ENCODE measurements at places on chromosomes 11 and 22.

DNA sequence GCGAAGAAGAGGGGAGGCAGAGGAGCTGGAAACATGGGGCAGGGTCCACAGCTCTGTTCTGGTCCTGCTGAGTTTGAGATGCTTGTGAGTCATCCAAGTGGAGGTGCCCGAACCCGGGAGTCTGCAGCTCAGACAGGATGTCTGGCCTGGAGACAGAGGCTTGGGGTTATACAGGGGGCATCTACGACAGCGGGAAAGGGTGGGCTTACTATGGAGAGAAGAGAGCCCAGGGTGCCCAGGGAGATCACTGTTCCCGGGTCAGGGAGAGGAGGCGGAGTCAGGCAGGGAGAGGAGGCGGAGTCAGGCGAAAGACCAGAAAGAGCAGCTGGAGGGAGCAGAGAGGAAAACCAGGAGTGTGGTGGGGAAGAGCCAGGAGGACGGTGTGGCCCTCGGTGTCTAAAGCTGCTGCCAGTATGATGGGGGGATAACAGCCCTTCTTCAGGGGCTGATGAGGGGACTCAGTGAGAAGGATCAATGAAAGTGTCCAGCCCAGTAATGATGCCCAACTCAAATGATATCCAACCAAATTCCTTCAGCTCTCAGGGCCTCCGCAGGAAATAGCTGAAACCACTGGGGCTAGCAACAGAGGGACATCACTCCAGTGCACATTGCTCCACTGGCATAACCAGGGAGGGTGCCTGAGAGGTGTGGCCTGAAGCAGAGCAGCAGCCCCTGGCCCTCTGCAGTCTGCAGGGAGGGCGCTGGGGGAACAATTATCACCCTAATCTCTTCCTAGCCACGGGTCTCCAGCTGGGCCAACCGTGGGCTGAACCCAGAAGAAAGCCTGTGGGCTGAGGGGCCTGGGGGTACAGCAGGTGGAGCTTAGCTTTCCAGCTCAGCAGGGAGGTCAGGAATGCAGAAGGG is 2.6 kb upstream of the LTBP3 start:
- DNase-seq, result no peak

- DNase-seq, result no peak
These were observed 493.5 kb upstream of the B3GAT1 start for GRCh38 chr11:134905517-134905916.

DNA sequence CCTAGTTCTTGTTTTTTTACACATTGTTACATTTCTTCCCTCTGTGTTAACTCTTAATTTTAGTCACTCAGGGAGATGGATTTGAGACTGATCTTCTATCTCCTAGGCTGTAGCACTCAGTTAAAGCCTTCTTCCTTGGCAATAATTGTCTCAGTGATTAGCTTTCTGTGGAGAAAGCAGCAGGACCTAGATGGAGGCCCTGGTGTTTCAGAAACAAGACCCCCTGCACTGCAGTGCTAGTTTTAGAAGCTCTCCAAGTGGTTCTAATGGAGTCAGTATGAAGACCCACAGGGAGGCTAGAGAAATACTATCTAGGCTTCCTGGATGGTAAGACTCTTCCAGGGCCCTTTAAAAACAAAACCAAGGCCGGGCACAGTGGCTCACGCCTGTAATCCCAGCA is 4.1 kb upstream of the PC start:
- no peak for DNase-seq

DNA sequence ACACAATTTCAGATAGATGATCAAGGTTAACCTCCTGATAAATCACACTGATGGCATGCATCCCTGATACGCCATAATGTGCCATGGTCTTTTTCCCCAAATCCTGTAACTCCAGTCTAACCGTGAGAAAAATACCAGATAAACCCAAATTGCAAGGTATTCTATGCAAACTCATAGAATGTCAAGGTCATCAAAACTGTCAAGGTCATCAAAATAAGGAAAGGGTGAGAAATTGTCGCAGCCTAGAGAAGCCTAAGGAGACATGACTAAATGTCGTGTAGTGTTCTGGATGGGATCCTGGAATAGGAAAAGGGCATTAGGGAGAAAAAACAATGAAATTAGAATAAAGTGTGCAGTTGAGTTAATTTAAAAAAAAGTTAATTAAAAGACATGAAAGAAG is 4.7 kb downstream of the TTC12 start:
- DNase-seq, result no peak

GRCh38 chr11:1777737-1778136 is 14.0 kb upstream of the CTSD start:
- DNase-seq, result no peak

GRCh38 chr11:98568013-98568412 is 452.7 kb upstream of the CNTN5 start:
- DNase-seq, result no peak

DNA sequence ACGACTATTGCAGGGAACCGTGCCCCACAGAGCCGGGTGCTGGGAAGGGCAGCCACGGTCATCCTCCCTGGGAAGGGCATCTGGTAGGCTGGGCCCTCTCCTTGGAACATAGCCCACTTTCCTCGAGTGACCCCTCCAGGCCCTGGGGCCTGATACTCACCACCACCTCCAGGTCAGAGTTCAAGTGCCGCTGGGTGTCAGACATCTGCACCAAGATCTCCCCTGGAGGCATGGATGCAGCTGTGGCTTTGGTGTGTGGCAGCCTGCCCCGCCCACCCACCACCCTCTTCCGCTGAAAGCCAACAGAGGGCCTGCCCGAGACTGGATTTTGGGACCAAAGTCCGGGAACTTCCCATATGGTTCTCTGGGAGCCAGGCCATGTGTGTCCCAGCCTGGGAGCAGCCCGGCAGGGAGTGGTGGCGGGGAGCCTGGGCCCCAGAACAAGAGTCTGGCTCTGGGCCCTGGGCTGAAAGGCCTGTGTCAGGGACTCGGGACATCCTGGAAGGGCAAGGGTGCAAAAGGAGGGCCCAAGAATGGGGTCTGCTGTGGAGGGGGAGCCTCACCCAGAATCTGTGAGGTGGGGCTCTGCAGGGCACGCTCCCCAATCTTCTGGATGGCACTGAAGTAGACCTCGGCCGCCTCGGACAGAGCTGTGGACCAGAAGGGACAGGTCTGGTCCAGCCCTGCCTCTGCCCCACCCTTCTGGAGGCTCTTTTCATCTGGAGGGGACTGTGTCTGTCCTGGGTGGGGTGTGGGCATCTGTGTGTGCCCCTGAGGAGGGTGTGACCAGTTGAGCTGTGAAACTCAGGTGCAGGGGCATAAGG is 2.6 kb downstream of the BAIAP2L2 start:
- DNase-seq, result no peak

DNA sequence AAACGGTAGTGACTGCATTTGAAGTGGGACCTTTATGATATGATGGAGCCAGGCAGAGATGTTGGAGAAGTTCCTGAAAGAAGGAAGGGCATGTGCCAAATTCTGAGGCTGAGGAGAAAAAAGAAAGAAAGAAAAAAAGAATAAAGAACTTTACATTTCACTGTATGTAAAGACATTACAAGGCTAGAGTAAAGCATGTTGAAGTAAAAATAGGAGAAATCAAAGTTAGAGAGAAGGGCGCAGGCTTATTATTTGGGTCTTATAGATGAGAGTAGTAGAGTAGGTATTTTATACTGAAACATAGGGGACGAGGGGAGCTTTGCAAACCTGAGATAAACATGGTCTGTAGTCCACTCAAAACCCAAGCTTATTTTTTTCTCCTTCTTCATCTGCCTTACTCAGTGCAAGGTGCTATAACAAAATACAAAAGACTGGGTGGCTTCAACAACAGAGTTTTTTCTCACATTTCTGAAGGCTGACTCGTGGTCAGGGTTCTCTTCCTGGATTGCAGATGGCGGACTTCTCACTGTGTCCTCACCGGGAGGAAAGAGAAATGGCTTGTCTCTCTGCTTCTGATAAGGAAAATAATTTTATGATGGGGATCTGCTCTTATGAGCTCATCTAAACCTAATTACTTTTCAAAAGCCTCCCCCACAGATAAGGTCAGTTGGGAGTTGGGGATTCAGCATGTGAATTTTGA is 2.7 kb downstream of the HBG1 start:
- no peak for DNase-seq

DNA sequence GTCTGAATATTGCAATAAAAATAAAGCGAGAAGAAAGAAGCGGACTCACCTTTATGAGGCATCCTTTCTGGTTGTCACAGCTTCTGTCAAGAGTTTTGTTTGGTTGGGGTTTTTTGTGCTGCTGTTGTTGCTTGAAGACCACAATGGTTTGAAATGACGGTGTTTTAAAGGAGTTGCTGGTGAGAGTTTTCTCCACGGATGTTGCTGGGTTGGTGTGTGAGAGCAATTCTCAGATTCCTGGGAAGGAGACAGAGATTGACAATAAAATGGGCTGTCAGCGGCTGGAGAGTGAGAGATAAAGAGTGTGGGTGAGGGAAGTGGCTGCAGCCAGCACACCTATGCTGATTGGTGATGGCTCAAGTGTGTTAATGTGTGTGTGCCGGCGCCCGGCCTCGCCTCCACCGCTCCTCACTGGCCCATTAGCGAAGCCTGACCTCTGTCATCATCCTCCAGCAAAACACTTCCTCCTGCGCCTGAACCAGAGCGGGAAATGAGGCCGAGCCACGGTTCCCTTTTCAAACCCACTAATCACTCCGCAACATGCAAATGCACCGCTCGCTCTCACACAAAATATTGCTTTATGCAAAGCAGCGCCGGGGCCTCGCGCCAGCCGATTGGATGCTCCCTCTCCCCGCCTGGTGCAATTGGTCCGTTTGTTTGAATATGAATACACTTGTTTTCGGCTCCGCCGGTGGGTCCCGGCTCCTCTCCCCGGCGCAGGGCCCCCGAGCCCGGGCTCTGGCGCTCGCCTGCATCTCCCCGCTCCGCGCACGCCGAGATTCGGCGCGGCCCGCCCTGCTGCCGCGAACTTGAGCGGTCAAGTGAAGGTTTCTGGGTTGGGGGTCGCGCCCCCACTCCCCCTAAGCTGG is at the start of gene PAX6:
Gene PAX6 (minus strand): TSS at position 544 of the 869 bp plus-strand sequence. CDS start 4,911 bp downstream, outside the sequence.
- DNase-seq, result no peak

DNA sequence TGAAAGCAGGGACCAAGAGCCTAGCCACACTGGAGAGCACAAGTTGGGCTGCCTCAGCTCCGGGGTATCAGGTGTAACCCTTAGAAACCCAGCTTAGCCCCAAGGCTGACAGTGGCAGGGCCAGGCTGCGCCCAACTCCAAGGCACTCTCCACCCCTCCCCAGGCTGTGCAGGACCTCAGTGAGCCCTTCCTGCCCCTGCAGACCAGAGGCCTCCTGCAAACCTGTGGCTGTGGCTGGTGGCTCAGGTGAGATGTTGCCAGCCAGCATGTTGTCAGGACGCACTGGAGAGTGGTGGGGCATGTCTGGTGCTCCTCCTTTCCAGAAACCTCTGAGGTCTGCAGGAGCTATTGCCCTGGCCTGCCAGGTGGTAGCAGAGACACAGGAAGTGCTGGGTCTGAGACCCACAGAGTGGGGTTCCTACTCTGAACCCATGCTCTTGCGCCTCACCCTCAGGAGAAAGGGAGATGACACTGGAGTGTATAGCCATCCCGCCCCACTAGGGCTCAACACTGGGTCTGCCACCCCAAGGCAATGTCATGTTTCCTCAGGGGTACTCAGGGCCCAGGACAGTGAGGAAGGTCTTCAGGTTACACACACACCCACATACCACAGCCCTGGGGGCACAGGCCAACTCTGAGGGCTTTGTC is 2.4 kb upstream of the SCARF2 start:
- no peak for DNase-seq

DNA sequence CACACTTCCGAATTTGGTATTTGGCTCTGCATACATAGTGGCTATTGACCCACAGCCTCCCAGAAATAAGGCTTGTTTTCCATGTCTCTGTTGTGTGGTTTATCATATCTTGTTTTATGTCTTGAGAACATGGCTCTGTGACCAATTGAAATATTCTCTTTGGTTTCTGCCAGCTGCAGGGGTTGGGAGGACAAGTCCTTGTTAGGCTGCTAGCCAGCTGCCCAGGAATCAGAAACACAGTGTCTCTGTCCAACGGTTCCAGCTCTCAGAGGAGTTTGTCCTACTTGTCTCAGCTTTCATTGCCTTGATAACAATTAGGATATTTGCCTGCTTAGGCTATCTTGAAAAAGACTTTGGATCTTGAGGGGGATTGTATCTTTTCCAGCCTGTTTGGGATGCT is 6.0 kb upstream of the SLC7A4 start:
- no peak for DNase-seq

DNA sequence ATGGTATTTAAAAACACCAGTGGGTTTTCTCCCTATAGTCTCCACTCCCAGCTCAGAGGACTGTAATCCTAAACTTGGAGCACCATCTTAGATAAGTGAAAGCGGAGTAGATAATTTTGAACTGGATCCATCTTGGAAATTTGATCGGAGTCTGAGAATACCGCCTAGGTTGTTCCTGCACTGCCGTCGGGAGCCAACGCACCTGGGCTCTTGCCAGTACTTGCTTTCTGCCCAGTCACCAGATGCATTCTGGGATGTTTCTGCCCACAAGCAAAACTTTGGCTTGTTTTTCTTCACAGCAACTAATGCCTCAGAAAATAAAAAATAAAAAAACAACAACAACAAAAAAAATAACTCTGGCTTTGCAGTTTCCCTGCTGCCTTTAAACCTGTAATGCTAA is 113.0 kb upstream of the MTMR2 start:
- DNase-seq, result no peak

- DNase-seq, result no peak
These were observed 60.3 kb upstream of the POU2AF2 start for GRCh38 chr11:111185266-111185665.

DNA sequence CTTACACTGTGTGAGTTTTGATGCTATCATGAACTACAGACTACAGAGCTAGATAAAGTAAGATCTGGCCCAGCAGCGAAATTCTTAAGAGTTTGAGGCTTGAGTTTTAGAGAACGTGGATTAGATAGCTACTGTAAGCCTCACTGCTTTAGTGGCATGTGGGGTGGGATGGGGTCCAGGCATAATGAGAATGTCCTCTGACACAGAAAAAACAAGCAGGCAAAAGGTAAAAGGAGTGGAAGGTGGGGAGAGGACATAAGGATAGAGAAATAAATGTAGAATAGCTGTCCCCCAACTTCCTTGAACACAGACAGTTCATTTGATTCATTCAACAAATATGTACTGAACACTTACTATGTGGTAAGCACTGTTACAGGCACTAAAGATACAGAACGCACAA is 324.5 kb upstream of the PITPNB start:
- no peak for DNase-seq

DNA sequence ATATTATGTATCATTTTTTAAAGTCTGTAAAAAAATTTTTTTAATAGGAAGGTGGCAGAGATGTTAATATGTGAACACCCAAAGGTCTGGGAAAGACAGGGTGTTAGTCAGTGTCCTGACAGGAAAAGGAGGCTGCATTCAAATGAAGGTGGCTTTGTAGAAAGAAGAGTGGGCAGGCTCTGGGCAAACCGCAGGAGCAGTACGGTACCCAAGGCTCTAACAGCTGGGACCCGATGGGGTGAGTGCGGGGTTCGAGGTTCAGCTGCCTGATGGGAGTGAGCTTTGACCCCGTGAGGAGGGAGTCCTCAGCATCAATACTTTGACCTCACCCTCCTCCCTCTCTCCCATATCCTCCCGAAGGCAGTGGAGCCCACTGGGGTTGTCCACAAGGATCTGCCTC is 142.5 kb downstream of the C11orf91 start:
- no peak for DNase-seq

GRCh38 chr11:16976379-16976778 is 37.8 kb downstream of the PLEKHA7 start:
- DNase-seq, result no peak

DNA sequence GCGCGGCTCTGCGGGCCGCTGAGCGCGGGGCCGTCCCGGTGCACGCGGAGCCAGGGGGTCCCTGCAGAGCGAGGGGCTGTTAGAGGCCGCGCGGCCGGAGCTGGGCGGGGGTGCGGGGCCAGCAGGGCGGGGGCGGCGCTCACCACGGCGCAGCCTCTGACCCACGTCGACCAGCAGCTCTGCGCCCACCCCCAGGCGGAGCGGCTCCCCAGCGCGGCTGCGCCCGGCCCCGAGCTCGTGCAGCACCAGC is 385 bp upstream of the SCO2 start:
- DNase-seq, result no peak
